ENCODE measurements at places on chromosomes 3 and 15.
A peak's percentile ranks its signal among the peaks of the same experiment; 100 is the strongest.

- no peak for DNase-seq
These were observed 179.8 kb downstream of the THSD4 start for GRCh38 chr15:71294911-71295602.

DNA sequence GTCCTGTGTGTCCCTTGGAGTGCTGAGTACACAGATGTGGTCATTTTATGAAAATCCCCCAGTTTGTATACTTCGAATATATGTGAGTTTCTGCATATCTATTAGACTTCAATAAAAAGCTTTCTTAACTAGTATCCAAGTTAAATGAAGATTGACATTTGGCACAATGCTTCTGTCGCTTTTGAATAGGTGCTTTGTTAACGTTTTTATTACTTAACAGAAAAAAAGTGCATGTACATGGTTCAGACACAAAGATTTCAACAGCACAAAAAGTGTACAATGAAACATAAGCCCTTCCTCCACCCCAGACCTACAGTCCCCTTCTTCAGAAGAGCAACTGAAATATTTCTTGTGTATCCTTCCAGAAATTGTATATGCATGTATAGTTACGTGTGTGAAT lies 427.4 kb upstream of the PROK2 start:
- DNase-seq: no peak

DNA sequence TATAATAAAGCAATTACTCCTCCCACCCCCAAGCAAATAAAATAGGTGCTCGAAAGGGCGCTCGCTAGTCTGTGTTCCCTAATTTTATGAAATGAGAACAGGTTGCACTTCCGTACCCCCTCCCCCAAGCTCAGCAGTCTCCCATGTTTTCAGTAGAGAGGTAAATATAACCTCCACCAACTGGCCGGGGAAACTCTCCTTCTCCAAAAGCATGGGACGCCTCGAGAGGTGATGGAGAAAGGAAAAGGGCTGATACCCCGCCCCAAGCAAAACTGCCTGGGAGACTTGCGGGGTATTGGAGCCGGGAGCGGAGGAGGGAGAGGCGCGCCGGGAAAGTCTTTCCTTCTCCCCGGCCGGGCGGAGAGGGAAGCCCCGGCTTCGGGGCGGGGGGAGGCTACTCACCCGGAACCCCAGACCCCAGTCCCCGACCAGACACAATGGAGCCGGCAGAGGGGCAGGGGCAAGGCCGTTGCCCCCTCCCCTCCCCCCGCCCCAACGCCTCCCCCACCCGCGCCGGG lies 605 bp downstream of the DCUN1D1 start:
- DNase-seq: no peak

DNA sequence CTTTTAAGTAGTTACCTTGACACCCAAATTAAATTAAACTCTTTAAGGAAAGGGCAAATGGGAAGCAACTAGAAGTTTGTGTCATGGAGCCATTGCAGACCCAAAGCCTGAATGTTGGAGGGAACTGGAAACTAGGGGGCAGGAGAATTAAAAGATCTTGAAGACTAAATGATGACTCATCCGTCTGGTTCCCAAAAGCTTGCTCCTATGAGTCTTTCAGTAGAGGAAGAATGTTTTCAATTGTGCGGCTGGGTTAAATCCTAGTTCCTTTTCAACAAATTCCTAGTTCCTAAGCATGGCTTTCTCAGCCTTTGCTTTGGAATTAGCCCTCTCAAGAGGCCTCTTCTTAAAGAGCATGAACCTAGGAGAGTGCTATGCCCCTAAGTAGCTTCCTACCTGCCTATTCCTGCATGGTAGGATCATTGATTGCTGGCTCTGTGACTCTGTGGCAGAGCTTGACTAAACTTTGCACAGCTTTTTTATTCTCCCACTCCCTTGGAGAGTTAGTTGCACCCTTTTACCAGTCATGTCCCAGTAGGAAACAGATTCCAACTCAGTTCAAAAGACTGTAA lies 17.7 kb downstream of the CLEC3B start:
- DNase-seq: peak; percentile 47

DNA sequence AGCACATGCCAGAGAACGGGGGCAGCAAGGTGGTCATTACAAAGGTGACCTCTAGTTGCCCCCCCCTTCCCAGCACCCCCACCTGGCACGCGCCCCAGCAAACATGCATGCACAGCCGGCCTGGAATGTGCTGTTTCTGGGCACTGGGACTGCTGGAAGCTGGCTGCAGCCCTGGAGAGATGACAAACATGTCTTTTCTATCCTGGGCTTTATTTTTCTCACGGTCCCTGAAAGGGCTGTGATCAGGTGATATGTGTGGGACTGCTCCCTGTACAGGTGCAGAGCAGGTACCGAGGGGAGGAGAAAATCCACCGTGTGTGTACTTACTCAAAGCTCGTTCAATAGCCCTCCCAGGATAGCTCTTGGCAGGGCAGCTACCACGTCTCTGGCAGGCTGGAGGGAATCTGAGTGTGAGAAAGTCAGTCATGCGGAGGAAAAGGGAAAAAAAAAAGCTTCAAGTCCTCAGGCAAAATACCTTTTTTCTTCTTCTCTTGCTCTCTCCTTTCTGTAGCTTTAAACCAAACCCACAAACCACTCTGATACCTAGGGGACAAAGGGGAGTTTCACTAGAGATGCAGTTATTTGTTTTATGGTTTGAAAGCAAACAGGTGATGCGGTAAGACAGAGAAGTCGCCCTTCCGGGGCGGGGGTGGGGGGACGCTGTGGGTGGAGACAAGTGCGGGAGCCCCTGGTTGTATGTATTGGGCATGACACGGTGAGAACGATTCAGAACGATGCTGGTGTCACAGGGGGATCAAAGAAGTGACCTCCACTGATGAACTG lies 5.0 kb upstream of the HES1 start:
- no peak for DNase-seq

GRCh38 chr3:114178770-114179368 lies at the start of gene DRD3:
DRD3 (minus strand) TSS chr3:114179052; CDS start chr3:114171992, 7,060 bp downstream.
- no peak for DNase-seq

Data from HL-60 (cell line).